RWPE1 (cell line): ENCODE measurements at places on chromosomes 5 and 9.

DNA sequence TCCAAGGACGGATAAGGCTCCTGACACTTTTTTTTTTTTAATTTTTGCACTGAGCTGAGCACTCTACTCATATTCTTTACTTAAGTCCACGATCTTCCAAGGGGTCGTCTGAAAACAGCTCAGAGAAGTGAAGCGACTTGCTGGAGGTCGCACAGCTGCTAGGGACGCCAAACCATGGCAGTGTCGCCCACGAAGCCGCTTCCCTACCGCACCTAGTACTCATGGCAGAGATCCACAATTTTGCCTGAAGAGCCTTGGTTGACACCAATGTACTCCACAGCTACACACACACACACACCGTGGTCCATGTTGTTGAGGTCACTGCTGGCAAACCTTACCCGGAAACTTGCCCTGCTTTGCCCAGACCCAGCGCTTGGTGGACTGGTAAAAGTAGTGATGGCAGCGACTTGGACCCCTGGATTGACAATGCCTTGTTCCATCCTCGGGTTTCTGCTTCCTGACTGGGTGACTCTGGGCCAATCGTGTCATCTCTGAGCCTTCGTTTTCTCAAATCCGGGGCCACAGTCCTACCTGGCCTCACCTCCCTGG, 521 bp upstream of the SLIT3 start:
- no peak for DNase-seq

- DNase-seq, result no peak
Measured at GRCh38 chr9:89668216-89668865, 63.5 kb downstream of the GADD45G start.

DNA sequence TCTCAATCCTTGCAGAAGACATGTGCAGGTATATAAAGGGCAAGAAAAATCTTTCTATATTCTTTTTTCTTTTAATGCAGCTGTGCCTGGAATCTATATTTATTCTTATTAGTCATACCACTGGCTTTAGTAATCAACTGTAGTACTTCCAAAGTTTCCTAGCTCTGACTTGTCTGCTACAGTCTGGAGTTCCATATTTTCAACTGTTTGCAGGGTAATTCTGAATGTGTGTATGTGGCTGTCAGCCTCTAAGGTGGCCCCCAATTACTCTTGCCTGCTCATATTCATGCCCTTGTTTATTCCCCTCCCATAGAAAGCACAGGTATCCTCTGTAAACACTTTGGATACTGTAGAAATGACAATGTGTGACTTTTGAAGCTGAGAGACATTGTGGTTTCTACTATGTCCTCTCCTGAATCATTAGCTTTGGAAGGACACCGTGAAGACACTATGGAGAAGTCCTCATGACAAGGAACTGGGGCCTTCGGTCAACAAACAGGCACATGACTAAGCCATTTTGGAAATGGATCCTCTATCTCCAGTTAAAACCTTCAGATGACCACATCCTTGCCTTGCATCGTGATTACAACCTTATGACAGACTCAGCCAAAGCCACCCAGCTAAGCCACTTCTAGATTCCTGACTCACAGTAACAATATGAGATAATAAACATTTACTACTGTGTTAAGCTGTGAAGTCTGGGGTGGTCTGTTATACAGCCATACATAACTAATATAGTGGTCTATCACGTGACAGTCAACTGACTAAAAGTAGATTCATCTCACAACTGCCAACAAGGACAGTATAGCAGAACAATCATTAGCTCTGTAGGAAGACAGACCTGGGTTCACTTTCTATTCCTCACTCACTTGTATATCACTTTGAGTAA, 49.5 kb upstream of the SUSD1 start:
- DNase-seq, result no peak

DNA sequence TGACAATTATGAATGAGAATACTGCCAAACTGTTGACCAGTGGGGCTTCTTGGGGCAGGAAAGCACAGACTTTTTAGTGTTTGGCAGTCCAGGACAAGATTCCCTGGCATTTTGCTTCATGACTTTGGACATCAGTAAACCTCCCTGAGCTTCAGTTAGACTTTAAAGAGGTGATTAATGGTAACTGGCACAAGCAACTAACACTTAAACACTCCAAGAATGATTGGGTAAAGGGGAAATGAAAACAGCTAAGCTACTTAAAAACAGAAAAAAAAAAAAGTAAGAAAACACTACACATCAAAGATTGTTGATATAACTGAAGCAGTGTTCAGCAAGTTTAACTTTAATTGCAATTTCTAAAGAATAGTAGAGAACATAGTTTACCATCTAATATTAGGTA, 13.4 kb downstream of the PAIP1 start:
- DNase-seq, result no peak

DNA sequence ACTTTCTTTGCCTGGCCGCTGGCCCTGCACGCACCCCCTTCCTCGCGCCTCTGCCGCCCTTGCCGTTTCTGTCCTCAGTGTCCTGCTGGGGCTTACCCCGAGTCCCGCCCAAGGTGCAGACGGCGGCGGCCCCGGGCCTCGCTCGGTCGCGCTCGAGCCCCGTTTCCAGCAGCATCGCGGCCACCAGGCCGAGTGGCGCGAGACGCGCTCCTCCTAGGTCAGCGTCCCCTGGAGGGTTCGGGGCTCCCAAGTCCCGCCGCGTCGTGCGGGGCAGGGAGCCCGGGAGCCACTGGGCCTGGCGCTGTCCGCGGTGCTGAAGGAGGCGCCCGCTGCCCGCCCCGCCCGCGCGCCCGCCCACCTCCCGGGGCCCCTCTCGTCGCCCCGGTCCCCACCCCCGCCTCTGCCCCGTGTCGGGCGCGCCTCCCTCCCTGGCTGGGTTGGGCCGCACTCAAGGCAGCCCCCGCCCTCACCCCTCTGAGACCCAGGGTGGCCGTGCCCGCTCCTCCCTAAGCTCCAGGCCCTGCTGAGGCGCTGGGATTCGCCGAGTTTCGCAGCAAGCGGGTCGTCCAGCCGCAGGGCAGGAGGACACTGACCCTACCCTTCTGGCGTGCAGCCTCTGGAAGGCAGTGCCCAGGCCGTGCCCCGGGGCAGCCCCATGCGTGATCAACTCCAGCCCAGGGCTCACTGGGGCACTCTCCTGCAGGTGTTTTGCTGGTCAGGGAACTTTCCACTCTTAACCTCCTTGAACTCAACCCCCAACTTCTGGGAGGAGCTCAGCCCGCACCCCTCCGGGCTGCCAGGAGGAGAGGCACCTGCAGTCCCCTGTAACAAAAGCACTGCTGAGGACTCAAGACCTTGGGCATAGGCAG, at the start of gene LHX3:
TSS of gene LHX3 (minus strand) at position 291 of the 869 bp plus-strand sequence. CDS start at position 175, 116 bp downstream.
- peak; percentile 74 for DNase-seq

GRCh38 chr5:95712347-95712958, 18.7 kb upstream of the RHOBTB3 start:
- peak; percentile 99 for DNase-seq

GRCh38 chr9:124512806-124513204, 5.6 kb upstream of the NR5A1 start:
- DNase-seq, result no peak

DNA sequence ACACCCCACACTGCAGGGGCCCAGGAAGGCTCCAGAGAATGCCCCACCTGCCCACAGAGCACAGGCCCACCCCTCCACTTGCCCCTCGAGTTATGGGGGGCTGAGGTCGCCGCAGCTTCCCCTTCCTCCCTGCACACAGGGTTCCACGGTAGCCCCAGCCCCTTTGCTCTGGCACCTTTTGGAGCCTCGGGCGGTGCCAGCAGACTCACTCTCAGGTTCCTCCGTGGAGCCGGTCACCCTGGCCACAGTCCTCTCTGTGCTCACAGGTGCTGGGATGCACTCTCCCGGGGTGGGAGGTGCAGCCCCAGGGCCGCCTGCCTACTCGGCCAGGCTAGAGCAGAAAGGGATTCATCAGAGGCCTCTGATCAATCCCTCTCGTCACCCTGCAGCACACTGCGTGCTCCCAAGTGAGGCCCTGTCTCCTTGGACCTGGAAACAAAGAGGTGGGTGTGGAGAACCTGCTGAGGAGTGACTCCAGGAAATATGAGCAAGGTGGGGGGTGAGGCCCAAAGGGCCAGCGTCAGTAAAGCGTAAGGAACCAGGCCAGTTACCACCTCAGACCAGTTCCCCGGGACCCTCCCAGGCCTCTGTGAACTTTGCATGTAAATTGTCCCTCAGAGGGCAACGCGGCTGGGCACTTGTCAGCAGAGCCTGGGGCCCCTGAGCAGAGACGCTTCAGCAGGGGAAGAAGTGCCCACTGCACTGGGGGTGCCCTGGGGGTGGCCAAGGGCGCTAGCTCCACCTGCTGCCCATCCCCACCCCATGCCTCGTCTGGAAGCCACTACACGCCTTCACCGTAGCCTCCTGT, 167.8 kb downstream of the OLFM1 start:
- DNase-seq, result no peak

DNA sequence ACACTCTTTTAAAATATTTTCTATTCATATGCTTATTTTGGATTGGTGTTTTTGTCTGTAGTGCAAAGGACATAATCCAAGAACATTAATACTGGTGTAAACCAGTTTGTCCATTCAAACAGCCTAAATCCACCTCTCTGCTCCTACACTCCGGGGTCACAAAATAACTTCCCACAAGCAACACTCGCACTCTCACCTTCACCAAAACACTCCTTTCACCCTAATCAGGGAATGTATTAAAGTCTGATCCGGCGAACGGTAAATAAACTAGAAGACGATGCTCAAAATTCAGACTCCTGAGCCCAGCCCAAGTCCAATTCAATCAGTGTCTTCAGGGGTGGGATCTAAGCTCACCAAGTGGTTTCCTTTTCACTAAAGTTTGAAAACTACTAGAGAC, 649 bp downstream of the AP3B1 start:
- DNase-seq, result peak; percentile 13

DNA sequence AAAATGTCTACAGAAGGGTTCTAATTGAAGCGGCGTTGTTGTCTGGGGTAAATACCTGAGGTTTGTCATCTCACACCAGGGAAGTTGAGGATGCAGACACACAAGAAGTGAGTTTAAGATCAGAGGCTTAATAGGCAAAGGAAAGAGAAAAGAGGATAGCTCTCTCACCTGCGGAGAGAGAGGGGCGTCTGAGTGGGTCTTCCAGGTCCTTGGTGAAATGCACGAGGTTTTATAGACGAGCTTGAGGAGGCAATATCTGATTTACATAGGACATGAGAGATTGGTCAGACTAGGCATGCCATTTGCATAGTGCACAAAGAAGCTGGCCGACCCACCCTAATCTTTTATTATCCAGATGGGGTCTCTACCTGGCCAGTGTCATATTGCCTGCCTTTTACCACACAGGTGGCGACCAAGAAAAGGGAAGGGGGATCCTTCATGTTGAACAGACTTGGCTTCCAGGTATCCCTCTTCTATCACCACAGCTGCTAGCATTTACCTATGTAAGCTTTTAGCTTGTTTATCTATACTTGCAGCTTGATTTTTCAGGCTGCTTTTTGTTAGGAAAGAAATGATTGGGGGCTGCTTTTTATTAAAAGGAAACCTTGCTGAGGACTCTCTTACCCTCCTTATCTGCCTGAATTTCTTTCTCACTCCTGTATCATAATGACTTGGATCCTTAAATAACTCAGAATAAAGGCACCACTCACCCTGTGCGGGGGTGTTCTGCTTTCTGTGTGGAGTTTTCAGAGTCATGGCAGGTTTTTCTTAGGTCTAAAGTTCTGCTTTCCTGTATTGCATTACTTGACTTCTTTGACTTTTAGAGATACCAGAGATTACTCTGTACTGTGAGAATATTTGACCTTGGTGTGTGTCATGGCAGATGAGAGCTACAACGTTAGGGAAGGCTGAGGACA, 9.4 kb upstream of the GLT6D1 start:
- DNase-seq, result no peak

DNA sequence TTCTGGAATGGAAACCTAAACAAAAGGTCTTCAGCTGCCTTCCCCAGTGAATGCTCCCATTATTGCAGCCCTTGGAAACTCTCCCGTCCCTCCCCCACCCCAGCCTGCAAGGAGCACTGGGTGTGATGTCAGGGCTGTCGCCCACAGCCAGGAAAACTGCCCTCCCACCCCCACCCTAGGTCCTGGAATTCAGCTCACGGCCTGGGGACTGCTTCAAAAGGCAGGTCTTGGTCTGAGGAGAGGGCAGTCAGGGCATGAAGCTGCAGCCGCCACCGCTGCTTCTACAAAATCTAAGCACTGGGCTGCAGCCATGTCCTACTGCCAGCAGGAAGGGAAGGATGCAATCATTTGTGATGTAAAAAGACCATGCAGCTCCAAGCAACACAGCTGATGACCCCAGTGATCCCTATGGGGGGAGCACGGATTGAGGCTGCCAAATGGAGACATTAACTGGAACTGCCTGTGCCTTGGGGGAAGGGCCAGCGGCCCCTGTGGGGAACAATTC, 11.4 kb downstream of the GRHPR start:
- DNase-seq, result no peak

- peak; percentile 84 for DNase-seq
Measured at GRCh38 chr9:121557581-121558447, 58.2 kb upstream of the GGTA1 start.

DNA sequence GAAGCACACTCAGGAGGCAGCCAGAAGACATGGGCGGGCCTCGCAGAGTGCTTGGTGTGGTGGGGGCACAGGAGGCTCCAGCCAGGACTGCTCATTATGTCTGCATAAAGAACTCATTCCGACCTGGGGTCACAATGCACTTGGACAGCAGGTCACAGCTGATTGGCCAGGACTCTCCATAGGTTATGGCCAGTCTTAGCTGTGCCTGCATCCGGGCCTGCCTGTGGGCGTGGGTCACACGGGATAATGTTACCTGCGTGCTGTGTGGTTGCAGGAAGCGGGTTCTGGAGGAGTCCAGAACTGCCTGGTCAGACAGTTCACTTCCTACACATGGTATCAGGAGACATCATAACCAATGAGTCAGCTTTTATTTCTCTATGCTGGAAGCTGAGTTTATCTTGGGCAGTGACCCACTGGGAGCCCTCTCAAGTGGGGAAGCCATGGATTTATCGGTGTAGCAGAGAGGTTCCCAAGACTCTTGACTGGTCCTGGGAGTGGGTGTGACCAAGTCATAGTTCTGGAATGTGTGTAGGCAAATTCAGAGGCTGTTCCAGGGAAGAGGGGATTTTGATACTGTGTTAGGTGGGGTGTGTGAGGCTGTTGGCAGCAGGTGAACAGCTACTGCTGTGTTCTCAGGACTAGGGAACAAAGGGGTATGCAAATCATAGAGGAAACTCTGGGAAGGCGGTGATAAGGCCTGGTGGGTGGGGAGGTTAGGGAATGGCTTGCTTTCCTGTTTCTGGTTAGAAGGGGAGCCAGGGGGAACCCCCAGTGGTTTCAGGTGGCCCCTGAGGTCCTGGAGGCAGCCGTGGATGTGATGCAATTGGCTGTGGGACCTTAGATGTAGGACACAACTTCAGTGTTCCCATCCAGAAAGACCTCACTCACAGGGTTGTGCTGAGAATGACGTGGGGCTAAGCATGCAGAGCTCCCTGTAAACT, 51.3 kb downstream of the ARHGEF37 start:
- peak; percentile 84 for DNase-seq

GRCh38 chr5:135379046-135379654, 19.9 kb downstream of the MACROH2A1 start:
- no peak for DNase-seq
